NB4 (cell line): ENCODE measurements at places on chromosomes 7 and 10.
A peak's percentile ranks its signal among the peaks of the same experiment; 100 is the strongest.

- no peak for DNase-seq
Observed at GRCh38 chr7:100585511-100586265, at the start of gene LRCH4. TSS of gene LRCH4 (minus strand) at chr7:100586129. CDS start at chr7:100586100, 29 bp downstream.

DNA sequence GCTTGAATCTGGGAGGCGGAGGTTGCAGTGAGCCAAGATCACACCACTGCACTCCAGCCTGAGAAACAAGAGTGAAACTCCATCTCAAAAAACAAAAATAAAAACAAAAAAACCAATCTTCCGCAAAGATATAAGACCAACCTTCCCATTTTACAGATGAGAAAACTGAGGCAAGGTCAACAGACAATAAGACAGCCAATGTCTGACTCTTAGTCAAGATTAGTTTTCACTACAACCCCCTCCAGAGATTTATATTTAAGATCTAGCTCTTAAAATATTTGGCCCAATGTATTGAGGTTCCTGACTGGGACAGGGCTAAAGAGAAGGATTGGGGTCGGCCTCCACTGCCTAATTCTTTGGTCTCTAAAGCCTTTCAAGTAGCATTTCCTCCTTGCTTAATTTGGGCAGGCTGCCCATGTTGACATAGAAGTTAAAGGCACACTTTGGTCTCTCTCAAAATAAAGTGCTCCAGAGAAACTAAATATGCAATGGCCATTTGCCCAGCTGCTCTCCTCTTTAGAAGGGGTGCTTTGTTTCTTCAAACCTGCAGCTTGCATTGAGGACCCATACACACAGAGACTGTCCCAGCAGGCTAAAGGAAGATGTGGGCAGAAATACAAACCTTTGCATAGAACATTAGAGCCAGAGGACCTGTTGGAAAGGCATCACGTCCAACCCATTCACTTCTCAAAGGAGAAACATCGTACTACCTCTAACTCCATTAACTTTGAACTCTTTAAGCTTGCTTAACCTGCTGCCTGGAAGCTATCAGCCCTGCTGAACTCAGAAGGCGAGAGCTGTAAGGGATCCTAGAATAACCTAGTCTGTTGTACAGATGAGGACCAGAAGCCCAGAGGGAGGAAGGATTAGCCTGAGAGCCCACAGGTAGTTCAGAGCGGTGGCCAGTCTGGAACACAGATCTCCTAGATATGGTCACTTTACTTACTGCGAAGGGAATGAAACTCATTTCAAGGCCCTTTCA lies 3.9 kb downstream of the TECTB start:
- DNase-seq: no peak

GRCh38 chr7:134254311-134254710 lies 62.4 kb downstream of the SLC35B4 start:
- peak; percentile 52 for DNase-seq

DNA sequence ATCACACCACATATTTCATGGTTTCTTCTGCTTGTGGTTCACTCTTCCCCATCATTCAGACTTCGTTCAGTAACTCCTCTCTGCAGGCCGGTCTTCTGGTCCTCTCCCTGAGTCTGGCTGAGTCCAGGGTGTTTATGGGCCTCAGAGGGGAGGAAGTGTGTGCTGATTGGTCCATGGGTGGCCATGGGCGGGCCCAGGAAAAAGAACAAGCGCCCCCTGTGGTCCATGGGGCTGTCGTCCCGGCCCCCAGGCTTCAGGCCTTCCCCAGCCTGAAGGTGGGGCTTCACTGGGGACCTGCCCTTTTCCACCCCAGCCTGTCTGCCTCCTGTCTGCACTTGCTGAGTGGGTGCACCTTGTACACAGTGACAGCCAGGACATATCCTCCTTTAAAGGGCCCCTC lies 123.7 kb downstream of the VIPR2 start:
- DNase-seq: peak; percentile 29

GRCh38 chr7:157279741-157280215 lies 57.0 kb upstream of the DNAJB6 start:
- no peak for DNase-seq

DNA sequence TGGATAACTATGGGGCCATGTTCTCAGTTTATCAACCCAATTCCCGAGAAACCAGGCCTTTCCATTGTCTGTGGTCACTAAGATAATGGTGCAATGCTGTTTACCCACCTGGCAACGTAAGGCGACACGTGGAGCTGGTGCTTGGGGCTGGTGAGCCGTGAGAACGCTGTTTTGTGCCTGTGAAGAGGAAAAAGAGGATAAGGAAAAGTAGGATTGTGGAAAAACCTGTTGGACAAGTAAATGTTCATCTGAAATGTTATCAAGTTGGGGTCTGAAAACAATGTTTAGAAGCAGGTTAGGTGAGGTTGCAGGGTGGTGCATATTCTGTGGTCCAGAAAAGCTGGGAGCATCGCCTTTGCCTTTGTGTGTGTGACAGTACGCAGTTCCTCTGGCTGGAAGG lies 88.5 kb downstream of the PPP1R17 start:
- DNase-seq: no peak

GRCh38 chr10:89119651-89120050 lies 87.5 kb downstream of the CH25H start:
- no peak for DNase-seq

DNA sequence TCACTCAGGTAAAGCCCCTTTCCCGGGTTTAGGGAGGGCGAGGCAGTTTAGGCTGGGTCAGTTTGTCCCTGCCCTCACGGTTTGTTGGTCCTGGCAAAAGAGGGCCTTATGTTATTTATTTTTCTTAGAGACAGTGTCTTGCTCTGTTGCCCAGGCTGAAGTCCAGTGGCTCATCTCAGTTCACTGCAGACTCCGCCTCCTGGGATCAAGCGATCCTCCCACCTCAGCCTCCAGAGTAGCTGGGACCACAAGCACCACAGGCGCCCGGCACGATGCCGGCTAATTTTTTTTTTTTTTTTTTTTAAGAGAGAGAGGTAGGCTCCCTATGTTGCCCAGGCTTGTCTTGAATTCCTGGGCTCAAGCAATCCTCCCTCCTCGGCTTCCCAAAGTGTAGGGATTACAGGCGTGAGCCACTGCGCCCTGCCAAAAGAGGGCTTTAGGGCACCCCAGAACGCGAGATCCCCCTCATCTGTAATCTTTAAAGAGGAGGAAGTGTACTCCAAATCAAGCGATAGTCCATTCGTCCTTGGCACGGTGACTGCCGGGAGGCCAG lies 626 bp upstream of the BMS1 start:
- peak; percentile 6 for DNase-seq

GRCh38 chr10:128967980-128968756 lies 498.9 kb upstream of the MGMT start:
- DNase-seq: no peak
